T47D (cell line): ENCODE measurements at places on chromosomes 11 and 22.

GRCh38 chr11:134863294-134863693, 451.3 kb upstream of the B3GAT1 start:
- peak; percentile 46 for DNase-seq

DNA sequence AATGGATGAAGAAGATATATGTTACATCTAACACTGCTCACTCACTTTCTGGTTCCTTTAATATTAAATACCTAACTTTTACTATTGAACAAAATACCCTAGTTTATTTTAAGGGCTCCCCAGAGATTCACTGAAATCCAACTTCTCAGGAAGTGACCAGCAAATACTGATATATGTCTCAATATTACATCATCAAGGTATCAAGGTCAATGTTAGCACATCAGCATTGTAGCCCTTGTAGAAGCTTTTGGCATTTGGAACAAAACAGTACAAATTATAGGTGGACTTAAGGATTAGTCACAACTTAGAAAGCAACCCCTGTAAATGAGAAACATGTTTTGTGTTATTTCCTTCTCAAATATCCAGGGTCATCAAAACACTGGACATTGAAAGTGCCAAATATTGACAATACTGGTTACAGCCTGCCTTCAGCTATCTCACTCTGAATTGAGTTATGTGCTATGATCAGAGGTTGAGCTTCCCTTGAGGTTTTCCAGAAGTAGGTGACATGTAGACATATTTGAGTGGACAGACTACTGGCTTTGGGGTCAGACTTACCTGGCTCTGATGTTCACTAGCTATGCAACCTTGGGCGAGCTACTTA, 1.9 kb upstream of the ATL3 start:
- no peak for DNase-seq

DNA sequence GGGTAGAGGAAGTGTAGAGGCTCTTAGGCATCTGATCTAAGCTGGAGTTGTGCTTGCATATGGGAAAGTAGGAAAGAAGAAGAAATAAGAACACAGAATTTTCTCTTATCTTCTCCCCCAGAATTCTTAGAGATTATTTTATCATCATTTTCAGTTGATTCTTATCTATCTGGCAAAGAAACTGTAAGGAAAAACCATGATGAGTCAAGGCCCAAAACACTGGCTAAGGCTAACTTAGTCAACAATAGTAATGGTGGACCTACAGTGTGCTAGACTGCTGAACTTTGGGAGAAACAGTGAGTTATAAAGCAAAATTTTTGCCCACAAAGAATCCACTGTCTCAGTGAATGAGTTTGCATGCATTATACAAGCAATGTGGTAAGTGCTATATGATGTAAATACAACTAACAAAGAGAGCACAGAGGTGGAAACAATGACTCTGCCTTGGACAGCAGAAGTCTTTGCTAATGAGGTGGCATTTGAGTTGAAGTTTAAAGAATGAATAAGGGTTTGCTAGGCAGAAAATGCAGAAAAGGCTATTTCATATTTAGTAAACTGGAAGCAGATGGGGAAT, 344.5 kb upstream of the PLET1 start:
- DNase-seq = no peak

DNA sequence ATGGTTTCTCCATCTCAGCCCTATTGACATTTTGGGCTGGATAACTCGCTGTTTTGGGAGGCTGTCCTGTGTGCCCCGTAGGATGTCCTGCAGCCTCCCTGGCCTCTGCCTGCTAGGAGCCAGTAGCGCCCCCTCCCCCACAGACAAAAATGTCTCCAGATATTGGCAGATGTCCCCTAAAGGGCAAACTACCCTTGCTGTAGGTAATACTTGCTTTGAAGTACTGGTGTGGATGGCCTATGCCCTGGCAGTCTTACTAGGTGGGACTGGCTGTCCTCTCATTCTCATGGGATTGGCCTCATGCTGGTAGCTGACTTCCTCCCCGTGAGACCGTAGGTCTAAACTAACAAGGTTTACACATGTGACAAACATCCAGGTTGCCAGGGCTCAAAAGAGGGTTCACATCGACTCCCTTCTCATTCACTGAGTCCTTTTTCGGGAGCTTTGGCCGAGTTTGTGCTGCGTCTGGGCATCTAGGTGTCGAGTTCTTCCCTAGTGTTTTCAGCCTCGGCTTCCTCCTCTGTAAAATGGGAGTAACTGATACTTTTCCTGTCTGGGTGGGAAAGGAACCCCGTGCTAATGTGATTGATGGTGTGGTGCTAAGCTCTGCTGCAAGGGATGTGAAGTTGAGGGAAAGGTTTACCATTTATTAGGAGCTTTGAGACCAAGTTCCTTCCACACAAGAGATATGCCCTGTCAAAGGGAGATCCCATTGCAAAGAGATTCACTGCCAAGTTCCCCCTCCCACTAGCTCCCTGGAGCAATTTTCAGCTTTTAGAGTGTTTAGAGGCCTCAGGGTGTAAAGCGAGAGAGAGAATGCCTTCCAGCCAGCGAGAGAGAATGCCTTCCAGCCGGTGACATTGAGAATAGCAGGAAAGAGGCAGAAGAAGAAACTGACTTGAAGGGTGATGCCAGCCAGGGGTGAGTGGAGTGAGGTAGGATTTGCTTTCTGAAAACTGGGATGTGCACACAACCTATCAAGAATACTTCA, 17.0 kb downstream of the PTPRJ start:
- no peak for DNase-seq

DNA sequence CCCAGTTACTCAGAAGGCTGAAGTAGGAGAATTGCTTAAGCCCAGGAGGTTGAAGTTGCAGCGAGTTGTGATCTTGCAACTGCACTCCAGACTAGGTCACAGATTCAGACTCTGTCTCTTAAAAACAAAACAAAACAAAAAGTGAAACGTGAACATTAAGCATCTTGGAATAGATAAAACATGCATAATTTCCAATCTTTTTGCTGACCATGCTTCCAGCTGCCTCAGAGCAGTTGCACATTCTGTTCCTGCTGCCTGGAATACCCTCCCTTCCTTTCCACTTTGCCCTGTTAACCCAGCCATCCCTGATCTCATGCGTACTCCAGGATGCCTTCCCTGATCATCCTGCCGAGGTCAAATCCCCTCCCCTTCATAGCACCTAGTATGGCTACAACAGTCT, 718 bp upstream of the CCDC88B start:
- DNase-seq = no peak

DNA sequence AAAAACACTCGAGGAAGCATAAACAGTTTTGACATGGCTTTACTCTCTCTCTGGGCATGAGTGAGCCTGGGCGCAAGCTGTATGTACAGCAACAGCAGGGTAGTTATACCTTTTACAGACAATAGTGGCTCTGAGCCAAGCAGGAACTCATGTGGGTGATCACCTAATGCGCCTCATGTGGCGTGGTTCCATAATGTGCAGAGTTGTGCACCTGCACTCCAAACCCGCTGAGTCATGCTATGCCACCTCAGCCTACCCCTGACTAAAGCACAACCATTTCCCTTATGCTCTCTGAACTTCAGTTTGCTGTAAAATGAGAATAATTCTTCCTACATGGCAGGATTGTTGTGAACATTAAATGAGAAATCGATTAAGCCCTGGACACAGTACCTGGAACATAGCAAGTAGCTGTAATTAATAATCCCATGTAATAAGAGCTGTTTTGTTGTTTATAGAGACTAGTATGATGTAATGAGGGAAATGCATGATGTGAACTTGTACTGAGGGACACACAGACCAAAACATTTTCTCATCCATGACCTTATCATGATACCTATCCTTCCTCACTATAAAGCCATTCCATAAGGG, 71.6 kb downstream of the CCDC34 start:
- DNase-seq = peak; percentile 55

DNA sequence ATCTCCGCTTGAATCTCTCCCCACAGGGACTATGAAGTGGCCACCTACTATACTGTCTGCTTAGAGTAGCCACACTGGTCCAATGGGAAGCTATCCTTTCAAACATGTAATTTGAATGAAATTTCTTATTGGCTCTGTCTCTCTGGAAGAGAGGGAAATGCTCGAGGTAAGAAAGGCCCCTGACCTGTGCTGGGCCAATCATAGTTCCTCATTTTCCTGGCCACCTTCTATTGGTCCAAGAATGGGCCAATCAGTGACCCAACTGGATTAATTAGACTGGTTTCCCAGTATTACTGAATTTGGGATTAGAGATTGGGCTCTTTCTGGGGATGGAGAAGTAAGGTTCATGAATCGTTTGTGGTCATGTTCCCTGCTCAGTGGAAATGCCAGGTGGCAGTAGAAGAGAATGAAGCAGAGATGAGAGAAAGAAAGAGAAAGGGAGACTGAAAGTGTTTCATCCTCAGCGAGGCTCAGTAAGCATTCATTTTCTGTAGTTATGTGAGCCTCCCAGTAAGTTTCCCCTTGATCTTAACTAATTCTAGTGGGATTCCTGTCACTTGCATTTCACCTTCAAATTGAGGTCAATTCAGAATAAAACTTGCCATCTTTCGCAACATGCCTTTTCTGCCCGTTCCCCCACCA, 8.4 kb upstream of the MMP20 start:
- DNase-seq = no peak

GRCh38 chr11:34458525-34458924, 19.8 kb downstream of the CAT start:
- DNase-seq = no peak
